Activated gamma-delta T cell treated with Interleukin-2 at 50 U/mL for 16 hours (primary cell): ENCODE measurements at places on chromosomes 1 and 21.

- no peak for DNase-seq
These were observed 15.0 kb downstream of the DHCR24 start for GRCh38 chr1:54872036-54872331.

GRCh38 chr1:185739967-185740366 is 5.8 kb downstream of the HMCN1 start:
- DNase-seq, result no peak

- no peak for DNase-seq
These were observed 2.2 kb downstream of the CERS2 start for GRCh38 chr1:150972417-150972940.

DNA sequence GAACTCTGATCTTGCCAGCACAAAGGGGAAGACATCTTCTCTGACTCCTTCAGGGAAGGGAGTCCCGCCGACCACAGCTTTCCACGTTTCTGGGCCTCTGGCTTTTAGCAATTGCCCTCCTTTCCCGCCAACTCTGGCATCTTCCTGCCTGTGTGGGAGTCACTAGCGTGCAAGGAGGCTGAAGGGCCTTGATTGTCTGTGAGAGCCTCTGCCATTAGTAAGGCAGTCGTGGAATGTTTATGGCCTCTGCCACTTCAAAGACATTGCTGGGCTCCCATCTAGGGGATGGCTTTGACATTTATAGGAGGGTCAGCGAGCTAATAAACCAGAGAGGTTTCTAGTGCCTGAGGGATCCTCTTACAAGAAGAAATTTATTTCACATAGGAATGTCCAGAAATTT is 14.3 kb upstream of the PROK1 start:
- no peak for DNase-seq

DNA sequence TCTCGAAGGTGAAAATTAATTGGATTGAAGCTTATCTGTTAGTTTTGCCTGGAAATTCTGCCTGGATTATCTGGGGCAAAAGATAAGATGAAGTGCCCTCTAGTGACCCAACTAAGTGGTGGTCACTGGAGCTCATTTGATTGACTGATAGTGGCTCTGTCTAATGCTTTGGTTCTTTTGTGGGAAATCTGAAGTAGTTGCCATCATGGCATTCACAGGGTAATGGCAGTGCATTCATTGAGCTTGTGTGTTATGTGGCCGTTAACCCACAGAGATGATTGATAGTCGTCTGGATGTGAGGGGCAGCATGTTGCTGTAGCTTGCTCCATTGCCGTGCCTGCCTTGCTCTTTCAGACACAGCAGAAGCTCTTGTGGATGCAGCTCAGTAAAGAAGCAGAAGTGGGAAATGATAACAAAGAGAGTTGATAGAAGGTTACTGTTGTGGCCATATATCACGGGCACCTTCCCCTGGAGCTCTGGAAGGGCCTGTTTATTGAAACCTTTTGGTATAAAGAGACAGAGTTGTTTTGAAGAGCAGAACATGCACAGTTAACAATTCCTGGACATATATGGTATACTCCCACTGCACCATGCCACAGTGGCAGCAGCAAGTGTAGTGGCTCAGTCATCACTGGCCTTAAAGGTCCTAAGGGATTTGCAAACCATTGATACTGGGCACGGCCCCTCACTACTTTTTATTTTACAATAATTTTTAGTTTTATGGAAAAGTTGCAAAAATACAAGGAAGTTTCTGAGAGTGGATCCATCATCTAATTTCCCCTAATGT is 42.0 kb downstream of the CXADR start:
- DNase-seq, result no peak

GRCh38 chr1:229869687-229870086 is 197.4 kb upstream of the GALNT2 start:
- no peak for DNase-seq

DNA sequence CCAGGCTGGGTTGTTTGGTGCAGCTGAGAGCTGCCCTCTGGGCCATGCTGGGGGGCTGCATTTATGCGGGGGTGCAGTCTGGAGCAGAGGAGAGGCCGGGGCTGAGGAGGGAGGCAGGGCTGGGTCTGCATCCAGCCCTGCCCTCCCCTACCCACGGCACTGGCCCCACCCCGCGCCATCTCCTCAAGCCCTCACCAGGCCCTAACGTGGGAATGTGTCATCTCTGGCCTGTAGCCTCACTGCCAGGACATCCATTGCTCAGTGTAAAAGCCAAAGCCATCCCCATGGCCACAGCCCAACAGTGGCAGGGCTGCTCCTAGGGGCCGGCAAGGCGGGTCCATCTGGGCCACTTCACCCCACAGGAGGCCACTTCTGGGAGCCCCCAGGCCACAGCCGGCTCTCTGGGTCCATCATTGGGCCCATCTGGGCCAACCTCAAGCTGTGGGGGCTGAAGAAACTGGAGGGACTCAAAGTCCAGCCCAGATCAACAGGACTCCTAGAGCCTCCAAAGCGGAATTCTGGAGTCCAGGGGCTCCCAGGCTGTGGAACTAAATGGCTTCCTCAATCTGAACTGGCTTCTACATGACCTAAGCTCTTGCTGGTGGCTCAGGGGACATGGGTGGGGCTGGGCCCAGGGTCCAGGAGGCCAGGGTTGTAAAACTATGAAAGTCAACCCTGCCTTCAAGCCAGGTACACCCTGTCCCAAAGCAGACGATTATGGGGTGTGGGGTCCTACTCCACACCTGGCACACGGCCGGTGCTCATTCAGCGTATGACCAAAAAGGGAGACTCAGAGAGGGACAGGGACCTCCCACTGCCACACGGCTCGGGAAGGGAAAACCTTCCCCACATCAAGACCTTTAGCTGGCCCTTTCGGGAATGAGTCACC is 32.6 kb downstream of the RUNX3 start:
- no peak for DNase-seq

- DNase-seq, result no peak
These were observed 12.3 kb downstream of the OR2T11 start for GRCh38 chr1:248622570-248623001.

GRCh38 chr1:58814251-58815068 is 30.6 kb upstream of the JUN start:
- DNase-seq, result no peak

GRCh38 chr1:175887521-175887920 is 144.1 kb upstream of the TNR start:
- DNase-seq, result no peak

DNA sequence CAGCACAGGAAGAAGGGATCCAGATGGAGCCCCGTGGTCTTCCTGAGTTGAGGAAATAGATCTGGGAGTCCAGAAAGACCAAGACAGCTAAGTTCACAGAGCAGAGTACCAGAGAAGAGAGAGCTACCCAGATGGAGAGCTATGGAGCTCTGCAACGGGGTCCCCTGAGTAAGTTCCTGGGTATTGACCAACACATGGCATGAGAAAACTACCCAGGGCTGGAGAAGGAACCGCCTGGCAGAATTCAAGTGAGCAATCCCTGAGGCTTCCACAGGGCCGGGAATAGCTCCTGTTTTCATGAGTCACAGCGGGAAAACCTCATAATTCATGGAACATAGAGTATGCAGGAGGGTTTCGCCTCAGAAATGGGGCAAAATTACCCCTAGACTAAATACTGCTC is 19.7 kb downstream of the STPG1 start:
- DNase-seq, result no peak

DNA sequence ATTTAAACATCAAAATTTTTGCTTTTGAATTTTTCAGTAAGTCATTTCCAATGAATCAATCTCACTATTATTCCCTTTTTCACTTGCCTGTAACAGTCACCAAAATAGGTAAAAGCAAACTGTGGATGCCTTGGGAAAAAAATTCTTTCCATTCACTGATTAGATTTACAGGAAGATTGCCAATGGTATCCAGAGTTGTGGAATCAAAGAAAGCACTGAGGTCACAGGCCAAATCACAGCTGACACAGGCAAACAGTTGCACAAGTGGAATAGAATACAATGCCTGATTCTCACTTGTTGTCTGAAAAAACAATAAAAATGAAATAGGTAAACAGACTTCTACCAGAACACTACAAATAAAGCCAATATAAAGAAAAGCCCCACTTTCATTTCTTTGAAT is 48.4 kb downstream of the LTN1 start:
- DNase-seq, result no peak

- no peak for DNase-seq
These were observed 13.7 kb upstream of the CPLANE2 start for GRCh38 chr1:16250524-16251251.

- DNase-seq, result no peak
These were observed 14.8 kb upstream of the OLIG2 start for GRCh38 chr21:33010931-33011330.

GRCh38 chr1:199394856-199395255 is 632.7 kb upstream of the NR5A2 start:
- no peak for DNase-seq
